ENCODE measurements at places on chromosomes 7 and 10.

DNA sequence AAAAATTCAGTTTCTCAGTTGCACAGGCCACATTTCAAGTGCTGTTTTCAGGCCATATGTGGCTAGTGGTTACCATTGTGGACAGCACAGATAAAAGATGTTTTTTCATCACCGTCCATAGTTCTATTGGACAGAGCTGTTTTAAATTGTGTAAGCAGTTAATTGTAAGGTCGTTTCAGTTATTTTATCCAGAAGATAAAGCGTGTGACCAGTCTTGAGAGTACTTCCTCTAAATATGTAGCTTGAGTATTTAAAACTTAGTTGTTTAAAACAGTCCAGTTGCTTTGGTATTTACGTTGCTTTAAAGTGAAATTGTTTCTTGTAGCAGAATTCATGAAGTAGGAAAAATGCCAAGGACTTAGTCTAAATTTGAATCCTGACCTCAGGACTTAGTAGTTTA is 66.9 kb downstream of the ZNRF2 start:
- DNase-seq: peak; percentile 43

- DNase-seq: no peak
Measured at GRCh38 chr10:86775056-86775869, 18.8 kb downstream of the BMPR1A start.

GRCh38 chr7:94205529-94205928 is 189.2 kb upstream of the COL1A2 start:
- no peak for DNase-seq

DNA sequence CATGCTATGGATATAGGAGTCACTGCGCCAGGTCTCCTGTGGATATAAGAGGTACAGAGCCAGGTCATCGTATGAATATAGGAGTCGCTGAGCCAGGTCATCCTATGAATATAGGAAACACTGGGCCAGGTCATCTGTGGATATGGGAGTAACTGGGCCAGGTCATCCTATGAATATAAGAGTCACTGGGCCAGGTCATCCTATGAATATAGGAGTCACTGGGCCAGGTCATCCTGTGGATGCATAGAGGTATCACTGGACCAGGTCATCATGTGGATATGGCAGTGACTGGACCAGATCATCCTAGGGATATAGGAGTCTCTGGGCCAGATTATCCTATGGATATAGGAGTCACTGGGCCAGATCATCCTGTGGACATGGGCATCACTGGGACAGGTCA is 181.7 kb downstream of the DNAH11 start:
- no peak for DNase-seq

DNA sequence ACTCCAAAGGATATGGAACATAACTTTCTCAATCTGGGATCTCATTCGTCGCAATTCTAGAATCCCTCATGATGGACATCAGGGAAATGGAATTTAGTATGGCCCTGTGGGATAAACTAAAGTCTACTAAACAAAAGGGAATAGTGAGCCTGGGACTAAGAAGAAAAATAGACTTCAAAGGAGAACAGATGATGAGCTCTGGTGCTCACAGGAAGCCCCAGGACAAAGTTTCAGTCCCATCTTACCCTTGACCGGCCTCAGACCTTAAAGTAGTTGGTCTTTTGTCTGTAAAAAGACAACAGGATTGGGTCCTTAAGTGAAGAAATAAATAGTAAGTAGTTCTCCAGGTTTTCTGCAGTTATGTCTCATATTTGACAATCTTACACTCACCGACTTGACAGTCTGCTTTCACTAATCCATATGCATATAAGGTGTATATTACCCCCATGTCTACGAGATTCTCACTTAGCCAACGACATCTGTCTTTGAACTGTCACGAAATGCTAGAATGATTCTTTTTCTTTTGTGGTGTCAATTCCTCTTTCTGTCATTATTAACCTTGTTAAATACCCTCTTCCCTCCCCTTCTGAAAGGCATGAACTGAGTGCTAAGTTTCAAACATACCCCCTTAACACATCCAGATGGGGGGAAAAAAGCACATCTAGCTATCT is 10.9 kb upstream of the IKZF1 start:
- DNase-seq: no peak

Data from bone marrow (tissue), 2 donors.